ENCODE measurements at places on chromosomes 4 and X. TPM values are rescaled to one million over a fixed set of nuclear protein-coding genes. Genes with fewer than 3 reads are reported as not detected.

Gene MAGEA11
- total RNA-seq, result not detected

Gene PRDM8
- 12.7 TPM for total RNA-seq

GRCh38 chr4:124686279-124686678 is 26.3 kb downstream of the ANKRD50 start:
- no peaks in the 10 kb centered on the region for H3K36me3 ChIP-seq
- no peak for DNase-seq
- no peaks in the 10 kb centered on the region for H3K27me3 ChIP-seq
- no peak overlapping the region for H3K4me3 ChIP-seq
- no peak overlapping the region for H3K27ac ChIP-seq

DNA sequence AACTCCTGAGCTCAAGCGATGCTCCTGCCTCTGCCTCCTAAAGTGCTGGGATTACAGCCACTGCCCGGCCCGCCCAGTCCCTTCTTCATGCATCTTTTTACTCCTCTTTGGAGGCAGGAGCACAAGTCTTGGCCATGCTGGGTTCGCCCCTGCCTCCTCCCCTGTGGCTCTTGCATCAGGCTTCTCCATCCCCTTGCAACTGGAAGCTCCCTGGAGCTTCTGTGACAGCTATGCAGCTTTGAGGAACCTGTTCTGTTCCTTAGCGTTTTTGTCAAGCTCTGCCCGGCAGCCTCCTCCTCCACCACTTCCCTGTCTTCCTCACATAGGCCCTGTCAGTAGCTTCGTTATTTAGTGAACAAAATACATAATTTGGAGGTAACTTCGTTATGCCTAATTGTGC is 73.9 kb downstream of the PSAPL1 start:
- H3K4me3 ChIP-seq, result no peak overlapping the region
- H3K36me3 ChIP-seq, result no peaks in the 10 kb centered on the region
- H3K4me1 ChIP-seq, result no peaks in the 10 kb centered on the region
- DNase-seq, result no peak
- H3K27ac ChIP-seq, result no peak overlapping the region

DNA sequence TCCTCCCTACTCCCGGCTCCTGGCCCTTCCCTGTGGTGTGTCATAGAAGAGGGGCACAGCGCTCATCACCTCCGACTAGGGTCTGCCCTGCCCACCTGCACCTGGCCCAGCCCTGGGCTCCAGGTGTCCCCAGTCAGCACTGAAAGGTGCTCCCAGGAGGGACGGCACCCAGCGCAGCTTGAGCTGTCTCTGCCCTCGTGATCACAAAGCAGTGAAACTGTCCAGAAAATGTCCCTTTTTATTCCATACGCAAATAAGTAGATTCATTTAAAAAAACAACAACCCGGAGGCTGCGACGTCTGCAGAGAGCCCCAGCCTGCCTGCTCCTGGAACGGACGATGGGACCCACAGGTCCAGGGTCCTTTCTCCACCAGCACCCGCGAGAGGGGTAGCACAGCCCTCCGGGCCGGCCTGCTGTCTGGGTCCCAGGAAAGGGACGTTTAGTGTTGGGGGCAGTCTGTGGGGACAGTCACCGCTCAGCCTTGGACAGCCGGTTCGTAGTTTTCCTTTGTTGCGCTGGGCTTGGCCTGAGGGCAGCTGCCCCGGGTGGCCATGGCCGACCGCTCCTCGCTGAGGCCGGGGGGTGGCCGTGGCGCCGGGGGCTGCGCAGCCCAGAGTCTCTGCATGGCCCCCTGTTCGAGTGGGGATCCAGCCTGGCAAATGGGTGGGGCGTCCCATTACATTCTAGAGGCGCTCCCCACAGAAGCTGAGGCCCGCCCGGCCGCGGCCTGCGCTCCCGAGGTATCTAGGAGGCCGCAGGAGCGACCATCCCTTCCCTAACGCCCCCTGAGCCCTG is 4.6 kb downstream of the HMX1 start:
- no peaks in the 10 kb centered on the region for H3K4me1 ChIP-seq
- H3K27ac ChIP-seq, result no peak overlapping the region
- H3K4me3 ChIP-seq, result no peak overlapping the region
- H3K36me3 ChIP-seq, result no peaks in the 10 kb centered on the region

Gene IL13RA2
- total RNA-seq, result not detected

Gene STPG2
- total RNA-seq, result not detected

Gene SLIT2
- total RNA-seq, result not detected

Gene CXXC4
- total RNA-seq, result not detected

GRCh38 chr4:7765666-7766065 is 174.0 kb downstream of the AFAP1 start:
- H3K4me1 ChIP-seq, result peaks cover 16% of the 10 kb centered on the region
- no peak overlapping the region for H3K4me3 ChIP-seq
- no peak overlapping the region for H3K27ac ChIP-seq

- no peaks in the 10 kb centered on the region for H3K27me3 ChIP-seq
- DNase-seq, result no peak
- H3K27ac ChIP-seq, result no peak overlapping the region
- H3K4me1 ChIP-seq, result no peaks in the 10 kb centered on the region
Observed at GRCh38 chr4:6111354-6111960, 88.9 kb downstream of the JAKMIP1 start.

Gene PAPSS1
- 27.9 TPM for total RNA-seq

- no peak overlapping the region for H3K4me3 ChIP-seq
- no peaks in the 10 kb centered on the region for H3K27me3 ChIP-seq
- no peak overlapping the region for H3K27ac ChIP-seq
- H3K36me3 ChIP-seq, result no peaks in the 10 kb centered on the region
- no peaks in the 10 kb centered on the region for H3K4me1 ChIP-seq
Observed at GRCh38 chr4:85861064-85861765, 386.3 kb downstream of the ARHGAP24 start.

DNA sequence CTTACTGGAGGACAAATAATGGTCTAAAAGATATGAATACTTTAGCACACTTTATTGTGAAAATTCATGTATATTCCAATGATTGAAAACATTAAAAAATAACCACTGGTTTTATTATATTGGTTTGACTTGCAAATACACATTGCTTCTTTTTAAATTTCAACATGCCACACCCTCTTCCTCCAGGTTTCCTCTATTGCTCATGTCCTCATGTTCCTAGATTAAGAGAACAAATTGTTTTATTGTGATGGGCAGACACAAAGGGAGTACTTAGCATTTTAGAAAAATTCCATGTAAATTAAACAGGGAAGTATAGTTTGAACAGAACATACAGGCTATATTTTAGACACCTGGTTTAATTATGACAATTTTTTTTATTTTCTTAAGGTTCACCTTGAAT is 230.6 kb upstream of the GPRIN3 start:
- H3K27ac ChIP-seq, result no peak overlapping the region
- DNase-seq, result no peak
- no peak overlapping the region for H3K4me3 ChIP-seq
- H3K4me1 ChIP-seq, result no peaks in the 10 kb centered on the region
- H3K36me3 ChIP-seq, result no peaks in the 10 kb centered on the region

DNA sequence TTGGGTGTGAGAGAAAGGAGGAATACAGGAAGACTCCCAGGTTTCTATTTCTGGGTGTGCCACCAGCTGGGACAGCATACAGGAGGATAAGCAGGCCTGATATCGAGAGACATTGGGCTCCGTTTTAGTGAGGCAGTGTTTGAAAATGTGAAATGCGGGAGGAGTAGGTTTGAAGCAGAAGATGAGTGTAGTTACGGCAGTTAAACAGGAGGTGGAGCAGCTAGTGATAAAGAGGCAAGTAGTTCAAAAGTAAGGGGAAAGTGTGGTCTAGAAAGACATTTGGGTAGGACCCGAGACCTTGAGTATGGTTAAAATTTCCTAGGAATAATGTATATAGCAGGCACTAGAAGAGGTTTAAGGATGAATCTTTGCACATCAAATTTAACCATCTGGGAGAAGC is 42.4 kb downstream of the DCUN1D4 start:
- H3K27ac ChIP-seq, result no peak overlapping the region
- no peaks in the 10 kb centered on the region for H3K27me3 ChIP-seq
- no peaks in the 10 kb centered on the region for H3K4me1 ChIP-seq
- DNase-seq, result no peak

DNA sequence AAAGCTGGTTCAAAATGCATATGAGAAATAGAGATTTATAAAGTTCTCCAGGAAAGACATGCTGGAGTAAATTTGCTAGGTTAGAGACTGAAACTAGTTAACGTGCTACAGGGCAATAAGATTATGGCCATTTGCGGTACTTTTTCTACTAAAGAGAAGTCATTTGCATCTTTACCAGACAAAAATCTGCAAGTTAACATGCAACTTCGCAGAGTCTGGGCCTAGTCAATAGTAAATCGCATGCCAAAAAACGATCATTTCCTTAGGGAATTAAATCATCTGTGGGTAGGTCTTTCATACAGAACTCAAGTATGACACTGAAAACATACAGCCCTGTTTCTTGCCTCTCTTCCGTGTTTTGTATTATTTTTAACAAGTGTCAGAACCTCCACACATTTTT is 32.8 kb upstream of the REST start:
- H3K27ac ChIP-seq, result no peak overlapping the region
- H3K36me3 ChIP-seq, result no peaks in the 10 kb centered on the region
- no peaks in the 10 kb centered on the region for H3K4me1 ChIP-seq
- H3K4me3 ChIP-seq, result no peak overlapping the region

DNA sequence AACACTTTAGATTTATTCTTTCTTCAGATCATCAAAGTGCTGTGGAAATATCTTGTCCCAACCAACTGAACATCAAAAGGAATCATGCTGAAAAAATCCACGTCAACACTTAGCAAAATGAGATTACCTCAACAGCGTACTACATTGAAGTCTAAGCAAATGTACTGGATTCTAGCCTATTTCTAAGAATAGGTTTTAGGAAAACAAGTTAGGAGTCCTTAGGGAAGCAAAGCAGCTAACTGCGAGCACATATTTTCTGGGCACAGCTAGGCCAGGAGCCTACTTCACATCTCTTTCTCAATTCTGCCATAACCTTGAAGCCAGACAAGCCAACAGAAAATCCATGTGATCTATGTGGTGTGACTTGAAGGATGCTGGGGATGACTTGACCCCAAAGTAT is 22.2 kb downstream of the KDR start:
- no peak for DNase-seq
- H3K27ac ChIP-seq, result no peak overlapping the region
- H3K36me3 ChIP-seq, result no peaks in the 10 kb centered on the region

Gene NAT8L
- 0.55 TPM for total RNA-seq

GRCh38 chr4:4680758-4681157 is 138.9 kb upstream of the STX18 start:
- DNase-seq, result no peak
- H3K27ac ChIP-seq, result no peak overlapping the region
- no peaks in the 10 kb centered on the region for H3K4me1 ChIP-seq
- H3K27me3 ChIP-seq, result no peaks in the 10 kb centered on the region

- no peak overlapping the region for H3K27ac ChIP-seq
- no peaks in the 10 kb centered on the region for H3K4me1 ChIP-seq
- DNase-seq, result no peak
- H3K36me3 ChIP-seq, result no peaks in the 10 kb centered on the region
Observed at GRCh38 chrX:133840415-133840814, 145.0 kb downstream of the GPC3 start.

DNA sequence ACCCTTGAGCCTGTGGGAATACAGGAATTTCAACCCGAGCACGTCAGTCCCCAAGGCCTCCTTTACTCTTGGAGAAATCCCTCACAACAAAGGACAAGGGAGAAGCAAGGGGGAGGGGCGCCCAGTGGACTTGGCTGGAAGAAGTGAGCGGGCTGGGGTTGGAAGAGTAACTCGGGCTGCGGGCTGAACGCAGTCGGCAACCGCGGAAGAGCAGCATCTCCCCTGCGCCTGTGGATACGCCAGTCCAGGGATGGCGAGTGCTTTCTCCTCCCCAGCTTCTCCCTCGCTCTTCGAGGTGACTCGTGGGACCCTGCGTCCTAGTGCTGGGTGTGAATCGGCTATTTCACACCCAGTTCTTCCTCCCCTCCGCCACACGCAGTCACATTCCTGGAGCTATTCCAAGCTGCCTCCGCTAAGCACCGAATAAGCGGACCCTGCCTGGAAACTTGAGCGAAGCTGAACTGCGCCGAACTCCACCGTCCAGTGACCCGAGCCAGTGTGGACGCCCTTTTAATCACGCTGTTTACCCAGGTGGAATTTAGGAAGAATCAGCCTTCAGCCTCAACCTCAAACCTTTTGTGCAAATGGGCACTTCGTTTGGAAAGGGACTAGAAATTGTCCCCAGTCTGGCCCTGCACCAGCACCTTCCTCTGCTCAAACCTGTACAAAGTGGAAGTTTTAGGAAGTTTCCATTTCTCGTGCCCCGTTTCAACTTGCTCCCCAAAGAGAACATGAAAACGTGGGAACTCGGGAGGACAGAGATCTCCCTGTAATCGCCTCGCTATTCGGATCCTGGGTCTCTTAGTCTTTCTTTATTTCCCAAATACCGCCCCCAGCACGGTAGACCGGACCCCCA is 64.3 kb upstream of the WDR17 start:
- no peaks in the 10 kb centered on the region for H3K36me3 ChIP-seq
- no peak for DNase-seq
- no peak overlapping the region for H3K27ac ChIP-seq

Gene CUL4B
- 28.9 TPM for total RNA-seq

DNA sequence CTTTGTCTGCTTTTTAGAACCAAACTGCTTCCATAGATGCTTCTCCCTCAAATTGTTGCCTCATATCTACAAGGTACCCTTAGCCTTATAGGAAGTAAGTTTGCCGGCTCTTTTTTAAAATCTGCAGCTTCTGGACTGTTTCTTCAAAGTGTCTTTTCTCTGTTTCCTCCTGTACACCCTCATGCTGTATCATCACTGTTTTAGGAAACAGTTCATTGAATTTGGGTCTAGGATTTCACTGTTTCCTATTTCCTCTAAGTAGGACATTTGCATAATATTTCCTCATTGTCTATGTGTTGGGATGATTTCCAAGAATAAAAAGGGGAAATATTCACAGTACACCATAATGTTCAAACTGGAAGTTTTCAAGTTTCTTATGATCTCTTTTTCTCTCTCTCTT is 43.0 kb downstream of the BANK1 start:
- H3K27me3 ChIP-seq, result no peaks in the 10 kb centered on the region
- H3K36me3 ChIP-seq, result no peaks in the 10 kb centered on the region
- DNase-seq, result no peak

Gene ABLIM2
- 1.1 TPM for total RNA-seq

Gene FGF2
- 1.5 TPM for total RNA-seq

DNA sequence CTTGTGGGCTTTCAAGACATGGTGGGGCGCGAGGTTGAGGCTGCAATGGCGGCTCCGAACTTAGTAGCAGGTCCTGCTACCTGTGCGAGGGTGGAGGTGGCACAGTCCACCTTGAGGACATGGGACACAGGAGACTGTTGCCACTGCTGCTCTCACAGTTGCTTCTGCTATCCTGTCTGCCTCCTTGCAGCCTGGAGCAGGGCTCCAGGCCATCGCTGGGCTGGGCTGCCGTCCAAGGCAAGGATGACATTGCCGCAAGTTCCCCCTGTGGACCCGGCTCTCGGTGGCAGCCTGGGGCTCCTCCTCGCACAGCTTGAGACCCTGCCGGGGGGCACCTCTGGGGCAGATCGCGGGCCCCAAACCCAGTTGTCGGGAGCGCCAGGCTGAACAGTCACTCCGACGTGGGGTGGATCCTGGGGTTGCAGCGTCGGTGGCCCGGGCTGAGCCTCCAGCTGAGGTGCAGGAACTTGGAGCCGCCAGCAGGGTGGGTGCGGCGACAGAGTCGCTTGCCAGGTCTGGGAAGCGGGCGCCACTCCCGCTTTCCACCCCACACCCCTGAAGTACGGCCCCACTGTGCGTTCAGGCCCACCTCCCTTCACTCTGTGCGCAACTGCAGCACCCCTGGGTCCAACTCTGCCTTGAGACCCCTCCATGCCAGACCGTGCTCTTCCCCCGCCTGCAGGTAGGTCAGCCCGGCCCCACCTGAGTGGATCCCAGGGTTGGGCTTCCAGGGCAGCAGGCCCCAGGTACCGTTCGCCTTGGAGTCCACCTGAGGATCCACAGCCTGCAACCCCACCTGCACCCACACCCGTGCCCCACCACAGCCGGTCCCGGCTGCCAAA is 192.7 kb upstream of the NUDT6 start:
- DNase-seq, result no peak
- no peaks in the 10 kb centered on the region for H3K36me3 ChIP-seq
- H3K4me3 ChIP-seq, result no peak overlapping the region
- H3K4me1 ChIP-seq, result no peaks in the 10 kb centered on the region
- no peak overlapping the region for H3K27ac ChIP-seq

Gene NEUROG2
- not detected for total RNA-seq

All from CD8-positive, alpha-beta memory T cell (primary cell).